ENCODE measurements at places on chromosomes 7 and 10.

- DNase-seq, result no peak
Measured at GRCh38 chr10:35986756-35987502, 344.8 kb upstream of the FZD8 start.

DNA sequence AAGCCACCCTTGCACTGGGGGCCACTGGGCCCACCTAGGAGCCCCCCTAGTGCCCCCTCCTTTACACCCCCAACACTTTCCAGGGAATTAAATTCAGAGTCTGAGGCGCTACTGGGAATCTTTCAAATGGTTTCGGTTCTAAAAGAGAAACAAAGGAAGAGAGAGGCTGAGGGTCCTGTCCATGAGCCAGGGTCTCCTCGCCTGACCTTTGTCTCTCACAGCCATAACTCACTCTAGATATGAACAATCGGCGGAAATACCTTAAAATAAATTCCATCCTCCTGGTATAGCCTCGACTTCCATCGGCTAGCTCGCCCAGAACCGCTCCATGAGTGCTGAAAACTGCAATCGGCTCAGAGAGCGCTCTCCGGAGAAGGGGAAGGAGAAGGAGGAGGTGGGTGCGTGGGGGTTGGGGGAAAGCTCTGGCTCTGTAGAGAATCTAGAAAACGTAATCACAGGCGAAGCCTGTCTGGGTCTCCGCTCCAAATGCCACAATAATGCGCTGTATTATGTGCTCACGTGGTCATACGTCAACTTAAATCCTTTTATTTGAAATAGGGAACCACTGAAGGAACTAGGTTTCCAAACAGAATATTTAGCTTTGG lies 12.6 kb downstream of the HOXA4 start:
- DNase-seq, result no peak

DNA sequence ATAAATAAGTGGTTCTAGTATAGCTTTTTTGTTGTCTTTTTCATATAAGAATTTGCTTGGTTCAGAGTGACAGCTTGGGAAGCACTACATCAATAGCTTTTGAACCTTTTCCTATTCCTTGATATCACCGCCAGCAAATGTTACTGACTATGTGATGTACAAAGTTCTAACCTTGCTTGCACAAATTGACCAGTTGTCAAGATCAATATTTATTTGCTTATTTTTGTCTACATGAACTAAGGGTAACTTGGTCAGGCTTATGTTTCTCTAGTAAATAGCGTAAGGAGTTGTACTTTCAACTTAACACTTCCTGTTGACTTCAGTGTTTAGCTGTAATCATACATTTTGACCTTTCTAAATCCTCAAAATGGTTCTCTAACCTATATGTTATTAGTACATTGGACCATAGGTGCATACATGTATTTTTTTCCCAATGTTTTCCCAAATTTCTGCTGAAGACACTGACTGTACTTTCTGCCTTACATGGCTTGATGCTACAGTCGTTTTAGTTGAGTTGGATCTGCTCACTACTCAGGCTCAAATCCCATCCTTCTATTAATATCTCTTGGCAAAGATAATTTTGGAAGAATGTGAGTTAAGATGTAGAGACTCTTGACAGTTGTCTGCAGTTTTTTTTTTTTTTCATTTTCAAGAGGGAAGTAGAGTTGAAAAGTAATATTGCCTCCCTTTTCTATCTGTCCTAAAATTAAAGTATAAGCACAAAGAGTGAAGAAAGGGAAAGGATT lies 239.1 kb upstream of the KAT6B start:
- no peak for DNase-seq

DNA sequence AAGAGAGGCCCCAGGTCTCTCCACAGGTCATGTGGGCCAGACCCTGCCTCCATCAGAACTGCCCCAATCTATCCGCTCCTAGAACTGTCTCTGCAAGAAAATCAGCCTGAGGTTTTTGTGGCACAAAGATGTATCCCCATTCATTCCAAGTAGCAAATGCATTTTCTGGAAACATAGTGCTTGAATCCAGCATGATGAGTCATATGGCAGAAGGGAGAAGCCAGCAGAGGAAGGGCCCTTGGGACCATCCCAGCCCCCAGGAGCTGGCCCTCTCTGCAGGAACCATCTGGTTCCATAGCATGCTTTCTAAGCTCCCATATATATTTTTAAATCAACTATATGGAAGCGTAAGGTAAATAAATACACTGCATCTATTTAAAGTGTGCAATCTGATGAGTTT lies 563.2 kb downstream of the GALNT17 start:
- DNase-seq, result no peak

- no peak for DNase-seq
Measured at GRCh38 chr7:107180378-107180777, 11.6 kb downstream of the HBP1 start.

DNA sequence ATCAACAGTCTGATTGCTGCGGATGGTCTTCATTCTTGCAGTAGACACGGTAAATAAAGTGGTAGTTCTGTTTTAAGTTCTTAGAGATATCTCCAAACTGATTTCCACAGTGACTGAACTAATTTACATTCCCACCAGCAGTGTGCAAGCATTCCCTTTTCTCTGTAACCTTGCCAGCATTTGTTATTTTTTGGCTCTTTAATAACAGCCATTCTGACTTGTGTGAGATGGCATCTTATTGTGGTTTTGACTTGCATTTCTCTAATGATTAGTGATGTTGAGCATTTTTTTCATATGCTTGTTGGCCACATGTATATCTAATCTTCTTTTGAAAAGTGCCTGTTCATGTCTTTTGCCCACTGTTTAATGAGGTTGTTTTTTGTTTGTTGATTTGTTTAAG lies 30.2 kb upstream of the CXCL12 start:
- DNase-seq, result no peak

- DNase-seq, result no peak
Measured at GRCh38 chr7:27685209-27685608, 22.5 kb upstream of the HIBADH start.

- no peak for DNase-seq
Measured at GRCh38 chr7:19020711-19021110, 96.7 kb downstream of the TWIST1 start.

DNA sequence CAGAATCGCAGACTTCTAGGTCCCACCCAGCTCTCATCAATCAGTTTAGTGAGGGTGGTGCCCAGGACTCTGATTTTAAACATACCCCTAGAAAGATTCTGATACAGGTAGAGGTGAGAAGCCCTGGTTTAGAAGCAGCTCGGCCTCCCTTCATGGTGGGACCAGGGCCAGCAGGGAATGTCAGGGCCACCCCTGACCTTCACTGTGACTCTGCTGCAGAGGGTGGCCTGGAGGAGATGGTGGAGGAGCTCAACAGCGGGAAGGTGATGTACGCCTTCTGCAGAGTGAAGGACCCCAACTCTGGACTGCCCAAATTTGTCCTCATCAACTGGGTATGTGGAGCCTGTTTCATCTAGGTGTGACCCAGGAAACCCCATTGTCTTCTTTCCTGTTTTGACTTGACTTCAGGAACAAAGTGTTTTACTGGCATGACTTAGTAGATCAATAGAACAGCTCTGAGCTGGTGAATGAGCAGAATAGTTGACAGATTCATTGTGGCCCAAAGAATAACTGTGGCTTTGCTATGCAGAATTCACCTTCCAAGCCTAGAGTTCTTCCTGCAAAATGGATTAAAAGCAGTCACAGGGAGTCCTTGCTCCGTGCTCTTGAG lies 7.2 kb downstream of the DBNL start:
- DNase-seq, result no peak

DNA sequence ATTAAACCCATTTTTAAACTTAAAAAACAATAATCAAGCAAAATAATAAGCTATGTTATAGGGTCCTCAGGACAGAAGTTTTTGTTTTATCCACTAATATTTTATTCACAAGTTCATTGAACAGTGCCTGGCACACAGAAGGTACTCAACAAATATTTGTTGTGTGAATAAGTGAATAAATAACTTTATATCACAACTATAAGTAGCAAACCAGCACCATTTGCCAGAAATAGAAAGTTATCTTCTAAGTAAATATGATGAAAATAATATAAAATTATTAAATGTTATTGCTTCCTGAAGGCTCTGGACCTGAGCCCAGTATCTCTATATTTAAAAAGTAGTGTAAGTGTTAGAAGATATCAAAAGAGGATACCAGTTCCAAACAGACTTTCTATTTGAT lies 29.1 kb upstream of the SEPTIN7 start:
- DNase-seq, result no peak

- no peak for DNase-seq
Measured at GRCh38 chr10:24104895-24105294, 104.0 kb upstream of the KIAA1217 start.

DNA sequence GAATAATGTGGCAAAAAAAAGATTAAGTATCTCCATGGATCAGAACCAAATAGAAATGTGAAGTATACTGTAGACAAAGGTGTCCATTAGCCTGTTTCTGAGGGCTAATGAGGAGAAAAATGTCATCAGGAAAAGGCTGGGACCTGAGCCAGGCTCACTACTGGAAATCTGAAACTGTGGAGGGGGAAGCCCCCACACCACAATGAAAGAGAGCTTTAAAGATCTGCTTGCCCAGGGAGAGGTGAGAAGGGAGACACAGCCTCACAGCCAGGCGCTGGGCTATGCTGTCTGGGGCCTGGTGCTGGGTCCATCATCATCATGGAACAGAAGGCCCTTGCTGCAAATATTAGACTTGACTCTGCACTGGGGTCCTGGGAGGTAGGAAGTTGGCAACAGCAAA lies 90.4 kb downstream of the OSBPL3 start:
- DNase-seq, result no peak

DNA sequence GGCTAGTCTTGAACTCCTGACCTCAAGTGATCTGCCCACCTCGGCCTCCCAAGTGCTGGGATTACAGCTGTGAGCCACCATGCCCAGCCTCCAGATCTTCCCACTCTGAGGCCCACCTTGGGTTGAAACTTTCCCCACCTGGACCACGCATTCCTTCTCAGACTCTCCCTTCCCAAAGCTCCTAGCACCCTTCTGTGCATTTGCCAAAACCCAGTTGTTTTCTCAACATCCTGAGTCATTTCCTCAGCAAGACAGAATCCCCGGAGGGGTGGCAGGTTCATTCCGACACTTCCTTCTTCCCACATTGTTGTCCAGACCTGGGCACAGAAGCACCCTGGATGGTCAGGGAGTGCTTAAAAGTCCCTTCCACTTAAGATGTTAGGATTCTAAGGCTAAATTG lies 28.9 kb downstream of the BAG3 start:
- no peak for DNase-seq

DNA sequence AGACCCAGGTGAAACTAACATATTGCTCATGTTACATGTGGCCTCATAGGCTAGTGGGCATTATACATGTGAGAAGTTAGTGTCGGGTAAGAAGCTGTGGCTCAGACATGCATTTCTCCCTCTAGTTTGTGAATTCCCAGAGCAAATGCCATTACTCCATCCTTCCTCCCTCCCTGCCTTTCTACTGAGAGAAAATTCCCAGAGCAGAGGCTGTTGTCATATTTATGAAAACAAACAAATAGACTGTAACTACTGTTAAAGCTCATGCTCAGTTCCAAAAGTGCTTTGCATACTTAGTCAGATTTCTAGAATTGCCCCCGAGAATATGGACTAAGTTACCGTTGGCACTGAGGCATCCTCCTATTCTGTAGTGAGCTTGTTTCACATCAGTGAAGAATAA lies 29.0 kb downstream of the ZNRF2 start:
- DNase-seq, result no peak

- no peak for DNase-seq
Measured at GRCh38 chr10:129941199-129942018, 22.7 kb downstream of the EBF3 start.

DNA sequence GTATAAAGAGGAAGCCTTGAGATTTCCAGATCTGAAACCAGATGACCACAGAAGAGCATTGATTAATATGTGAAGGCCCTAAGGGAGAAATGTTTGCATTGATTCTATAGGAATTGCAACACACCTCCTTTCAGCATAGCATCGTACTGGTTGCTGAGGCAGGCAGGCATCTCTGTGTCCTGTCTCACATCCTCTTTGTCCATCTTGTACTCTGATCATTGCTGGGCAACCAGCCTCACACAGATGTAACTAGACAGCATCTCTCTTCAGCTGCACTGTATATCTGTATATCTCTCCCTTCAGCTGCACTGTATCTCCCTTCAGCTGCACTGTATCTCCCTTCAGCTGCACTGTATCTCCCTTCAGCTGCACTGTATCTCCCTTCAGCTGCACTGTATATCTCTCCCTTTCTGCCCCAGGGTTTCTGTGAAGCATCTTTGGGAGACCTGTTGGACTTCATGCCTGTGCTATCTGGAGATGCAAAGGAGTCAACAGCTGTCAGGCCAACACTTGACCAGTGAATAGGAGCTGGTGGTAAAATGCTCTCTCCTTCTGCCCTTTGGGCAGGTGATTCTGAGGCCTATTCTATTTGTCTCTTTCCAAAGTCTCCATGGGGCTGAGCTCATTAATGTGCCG lies 40.3 kb downstream of the TMEM178B start:
- DNase-seq, result no peak

GRCh38 chr7:78055001-78055573 lies 256.5 kb downstream of the PHTF2 start:
- DNase-seq, result no peak

DNA sequence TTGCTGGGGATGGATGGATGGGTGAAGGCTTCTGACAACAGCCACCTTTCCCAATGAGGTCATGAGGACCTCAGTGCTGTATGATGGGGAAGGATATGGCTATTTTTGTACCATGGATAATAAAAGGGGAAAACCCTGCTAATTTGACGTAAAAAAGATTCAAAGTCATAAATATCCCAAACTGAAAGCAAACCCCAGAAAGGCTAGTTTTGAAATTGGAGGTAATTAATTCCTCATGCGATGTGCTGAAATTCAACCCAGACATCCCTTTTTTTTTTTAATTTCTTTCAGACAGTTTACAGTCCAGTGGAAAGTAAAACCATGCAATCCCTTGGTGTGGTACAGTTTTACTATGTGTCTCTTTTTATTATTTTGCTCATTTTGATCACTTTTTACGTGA lies 254.5 kb upstream of the BMPER start:
- DNase-seq, result no peak

DNA sequence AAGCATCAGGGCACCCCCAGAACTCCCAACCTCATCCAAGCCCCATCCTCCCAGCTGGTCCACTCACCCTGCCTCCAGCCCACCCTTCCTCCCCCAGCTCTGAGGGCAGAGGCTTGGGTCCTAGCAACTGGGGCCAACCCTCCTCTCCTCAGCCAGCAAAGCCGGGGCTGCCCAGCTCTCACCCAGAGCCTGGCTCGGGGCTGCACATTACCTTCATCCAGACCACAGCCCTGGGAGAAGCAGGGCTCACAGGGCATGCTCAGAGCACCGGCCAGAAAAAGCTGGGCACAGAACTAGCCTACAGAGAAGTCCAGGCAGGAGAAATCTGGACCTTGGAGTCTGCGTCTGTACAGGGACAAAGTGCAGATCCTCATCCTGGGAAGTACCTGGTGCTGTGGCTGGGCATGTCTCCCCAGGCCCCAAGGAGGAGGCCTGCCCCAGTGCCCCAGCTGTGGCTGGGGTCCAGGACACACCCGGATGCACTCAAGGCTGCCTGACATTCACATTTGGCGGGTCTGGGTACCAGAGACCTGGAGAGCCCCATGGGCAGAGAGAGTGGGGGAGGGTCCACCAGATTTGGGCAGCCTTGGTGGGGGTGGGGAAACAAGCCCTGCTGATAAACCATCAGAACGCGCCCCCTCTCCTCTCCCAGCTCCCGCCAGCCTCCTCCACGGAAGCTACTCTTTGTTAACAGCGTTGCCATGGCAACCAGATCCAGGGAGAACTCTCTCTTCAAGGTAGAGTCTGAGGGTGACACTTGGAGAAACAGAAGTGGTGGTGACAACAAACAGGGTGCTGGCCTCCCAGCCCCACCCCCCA lies 5.1 kb downstream of the RASGEF1A start:
- no peak for DNase-seq

Data from DMS79 (cell line).